ENCODE measurements at places on chromosomes 2 and 18.
A peak's percentile ranks its signal among the peaks of the same experiment; 100 is the strongest.

- no peak for DNase-seq
These were observed 536.3 kb upstream of the TNP1 start for GRCh38 chr2:217396165-217396564.

GRCh38 chr2:65344689-65345088, 87.7 kb downstream of the SPRED2 start:
- no peak for DNase-seq

- no peak for DNase-seq
These were observed 223.1 kb upstream of the FBXO11 start for GRCh38 chr2:48129293-48129950.

DNA sequence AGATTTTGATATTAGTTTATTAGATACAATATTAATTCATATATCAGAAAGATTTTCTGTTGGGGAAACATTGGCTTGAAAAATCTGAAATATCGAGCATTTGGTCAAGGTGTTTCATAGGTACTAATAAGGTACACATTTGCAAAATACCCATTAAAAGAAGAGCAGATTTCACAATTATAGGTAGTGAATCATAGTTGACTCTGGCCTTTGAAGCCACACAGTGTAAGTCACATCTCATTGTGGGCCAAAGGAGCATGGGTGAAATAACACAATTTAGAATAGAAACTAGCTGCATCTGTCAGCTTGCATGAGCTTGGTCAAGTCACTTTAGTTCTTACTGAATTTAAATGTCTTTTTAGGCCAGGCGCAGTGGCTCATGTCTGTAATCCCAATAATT, 4.9 kb downstream of the KDM3A start:
- DNase-seq: no peak

GRCh38 chr2:48910961-48911360, 155.4 kb upstream of the LHCGR start:
- no peak for DNase-seq

- DNase-seq: no peak
These were observed 22.6 kb downstream of the ADD2 start for GRCh38 chr2:70745276-70745825.

GRCh38 chr2:36485521-36485920, 112.4 kb downstream of the FEZ2 start:
- no peak for DNase-seq

- DNase-seq: no peak
These were observed 4.0 kb upstream of the SMYD5 start for GRCh38 chr2:73210019-73210418.

- no peak for DNase-seq
These were observed 107.4 kb downstream of the WDSUB1 start for GRCh38 chr2:159179096-159179495.

GRCh38 chr2:74755386-74755785, 78.5 kb upstream of the HK2 start:
- no peak for DNase-seq

- DNase-seq: no peak
These were observed 392.8 kb downstream of the TNS1 start for GRCh38 chr2:217609952-217610351.

DNA sequence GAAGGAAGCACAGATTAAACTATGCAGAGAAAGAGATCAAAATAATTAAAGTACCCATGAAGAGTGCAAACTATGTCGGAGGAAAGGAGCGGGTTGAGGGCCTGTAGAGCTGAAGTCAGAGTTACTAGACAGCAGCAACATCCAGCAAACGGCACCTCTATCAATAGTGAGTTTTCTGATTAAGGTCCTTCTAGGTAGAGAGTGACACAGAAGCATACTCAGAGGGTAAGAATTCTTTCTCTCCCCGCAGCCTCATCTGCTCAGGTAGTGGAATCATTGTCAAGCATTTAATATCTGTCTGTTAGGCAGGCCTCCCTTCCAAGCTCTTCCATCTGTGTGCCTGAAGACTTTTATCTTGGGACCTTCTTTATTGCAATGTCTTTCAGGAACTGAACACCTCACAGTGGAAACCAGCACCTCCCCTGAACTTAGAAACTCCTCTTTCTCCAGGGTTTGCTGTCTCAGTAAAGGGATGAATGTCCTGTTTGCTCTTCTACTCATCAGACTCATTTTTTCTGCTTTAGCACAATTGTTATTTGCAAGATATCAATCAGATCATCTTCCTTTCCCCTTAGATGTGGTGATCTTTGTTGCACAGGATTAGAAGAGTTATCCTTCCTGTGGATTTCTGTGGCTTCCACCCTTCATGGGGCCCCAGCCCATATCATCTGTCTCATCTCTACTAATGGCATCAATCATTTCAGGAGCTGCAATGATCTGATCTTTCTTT, 28.8 kb downstream of the SP140 start:
- no peak for DNase-seq

DNA sequence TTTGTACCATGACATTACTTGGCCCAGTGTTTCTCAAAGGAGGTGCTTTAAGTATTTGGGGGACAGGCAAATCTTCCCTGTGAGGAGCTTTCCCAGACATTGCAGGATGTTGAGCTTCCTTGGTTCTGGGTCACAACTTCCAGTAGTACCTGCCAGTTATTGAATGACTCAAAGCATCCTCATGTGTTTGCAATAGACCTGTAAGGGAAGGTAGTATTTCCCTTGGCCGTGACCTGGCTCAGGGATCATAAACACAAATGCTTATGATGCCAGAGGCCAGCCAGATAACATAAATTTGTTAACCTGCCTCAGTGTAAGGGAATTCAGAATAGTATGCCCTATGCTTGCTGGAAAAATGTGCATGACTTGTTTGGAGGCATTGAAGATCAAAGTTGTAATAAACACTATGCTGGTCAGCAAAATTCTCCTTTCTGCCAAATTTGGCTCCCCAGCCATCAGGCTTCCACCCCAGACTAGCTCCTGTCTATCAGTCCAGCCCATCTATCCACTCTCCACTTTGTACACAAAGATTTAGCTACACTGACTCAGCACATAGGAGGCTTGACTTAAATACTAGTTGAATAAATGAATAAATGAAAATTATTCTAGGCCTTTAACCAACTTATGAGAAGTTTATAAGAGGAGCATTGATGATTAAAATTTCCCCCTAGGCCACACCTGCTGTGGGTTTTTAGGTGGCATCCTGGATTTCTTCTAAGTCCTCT, 102.0 kb upstream of the EFEMP1 start:
- DNase-seq: no peak

GRCh38 chr18:63514888-63515678, 27.1 kb upstream of the SERPINB12 start:
- DNase-seq: peak; percentile 27

- DNase-seq: peak; percentile 64
These were observed 726.8 kb upstream of the DDX18 start for GRCh38 chr2:117087535-117088291.

GRCh38 chr2:16013359-16013911, 73.1 kb downstream of the MYCN start:
- DNase-seq: no peak

DNA sequence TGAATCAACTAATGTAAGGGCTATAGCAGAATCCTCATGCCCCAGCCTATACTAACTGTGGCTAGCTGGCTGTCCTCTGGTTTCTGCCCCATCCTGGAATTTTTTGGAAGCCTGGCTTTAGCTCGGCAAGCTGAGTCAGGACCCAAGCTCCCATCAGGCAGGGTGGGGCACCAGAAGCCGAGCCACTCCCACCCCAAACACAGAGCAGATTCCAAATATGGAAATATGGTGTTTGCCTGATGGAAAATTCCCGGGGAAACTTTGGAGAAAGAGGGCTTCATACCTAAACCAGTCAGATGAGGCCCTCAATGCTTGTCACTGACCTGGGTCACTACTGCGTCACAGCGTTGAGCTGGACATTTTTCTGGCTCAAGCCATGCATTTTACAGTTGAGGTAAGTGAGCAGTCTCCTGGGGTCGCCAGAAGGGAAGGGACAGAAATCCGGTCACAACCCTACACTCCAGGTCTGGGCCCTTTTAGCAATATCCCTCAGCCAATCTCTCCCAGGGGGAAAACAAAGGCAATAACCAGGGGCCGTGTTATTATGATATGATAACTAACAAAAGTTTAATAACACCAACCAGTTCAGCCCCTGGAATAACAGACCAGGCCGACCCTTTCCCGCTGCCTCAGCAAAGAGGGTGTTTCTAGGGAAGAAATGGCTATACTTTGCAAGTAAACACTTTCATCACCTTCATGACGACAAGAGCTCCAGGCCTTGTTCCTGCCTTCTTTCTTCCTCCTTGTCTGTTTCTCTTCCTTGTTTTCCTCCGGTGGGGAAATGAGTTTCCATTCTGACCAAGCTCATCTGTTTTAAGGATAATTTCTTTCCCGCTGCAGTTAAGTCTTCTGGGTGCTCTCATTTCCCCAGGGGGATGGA, 37.7 kb downstream of the PSD4 start:
- DNase-seq: peak; percentile 47

- DNase-seq: no peak
These were observed 72.0 kb downstream of the POLE4 start for GRCh38 chr2:75030218-75031009.

- peak; percentile 37 for DNase-seq
These were observed 359.2 kb upstream of the ID2 start for GRCh38 chr2:8322634-8323033.

GRCh38 chr2:14804902-14805301, 172.4 kb downstream of the LRATD1 start:
- DNase-seq: no peak

DNA sequence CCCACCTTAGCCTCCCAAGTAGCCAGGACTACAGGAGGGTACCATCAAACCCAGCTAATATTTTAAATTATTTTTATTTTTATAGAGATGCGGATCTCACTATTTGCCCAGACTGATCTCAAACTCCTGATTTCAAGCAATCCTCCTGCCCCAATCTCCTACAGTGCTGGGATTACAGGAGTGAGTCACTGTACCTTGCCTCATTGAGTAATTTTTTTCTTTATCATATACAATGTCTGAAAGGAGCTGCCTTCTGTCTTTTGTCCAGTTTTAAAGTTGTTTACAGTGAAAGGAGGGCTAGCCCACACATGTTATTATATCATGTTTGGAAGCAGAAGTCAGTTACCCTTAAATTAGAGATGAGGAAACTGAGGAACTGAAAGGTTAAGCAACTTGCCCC, 32.5 kb downstream of the PRKRA start:
- DNase-seq: no peak

DNA sequence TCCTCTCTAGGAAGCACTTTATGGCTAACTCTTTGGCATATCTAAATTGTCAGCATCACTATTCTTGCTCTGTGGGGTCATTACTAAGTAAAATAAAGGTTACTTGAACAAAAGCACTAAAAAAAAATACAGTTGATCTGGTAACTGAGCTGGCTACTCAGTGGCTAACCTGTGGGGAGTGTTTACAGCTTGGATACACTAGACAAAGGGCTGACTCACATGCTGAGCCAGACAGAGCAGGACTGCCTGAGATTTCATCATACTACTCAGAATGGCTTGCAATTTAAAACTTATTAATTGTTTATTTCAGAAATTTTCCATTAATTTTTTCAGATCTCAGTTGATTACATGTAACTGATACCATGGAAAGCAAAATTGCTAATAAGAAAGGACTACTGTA, 1690.4 kb upstream of the SLC39A10 start:
- peak; percentile 84 for DNase-seq

- no peak for DNase-seq
These were observed 27.6 kb upstream of the MSH2 start for GRCh38 chr2:47375307-47375706.

DNA sequence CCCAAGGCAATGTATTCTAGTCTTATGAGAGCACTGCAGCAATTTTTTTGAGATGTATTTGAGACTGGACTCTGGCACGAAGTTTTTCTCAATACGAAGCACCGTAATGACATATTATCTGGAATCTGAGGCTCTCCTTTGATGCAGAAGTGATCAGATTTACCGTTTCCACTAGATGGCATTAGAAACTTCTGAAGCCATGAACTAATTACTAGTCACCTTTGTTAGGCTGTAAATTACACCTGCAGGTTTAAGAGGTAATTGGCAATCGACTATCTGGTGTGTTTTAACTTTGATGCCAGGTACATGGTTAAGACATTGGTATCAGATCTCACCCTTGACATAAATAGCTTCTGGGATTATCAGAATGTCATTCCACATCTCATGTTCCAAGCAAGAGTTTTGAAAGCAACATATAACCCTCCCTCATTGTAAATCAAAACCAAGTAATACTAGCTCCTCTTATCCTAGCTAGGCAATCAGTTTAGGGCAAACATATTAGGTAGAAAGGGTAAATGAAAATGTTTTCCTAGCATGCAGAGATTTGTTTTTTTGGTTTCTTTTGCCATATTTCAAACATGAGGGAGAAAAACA, 254.6 kb upstream of the SPRED2 start:
- DNase-seq: peak; percentile 22

DNA sequence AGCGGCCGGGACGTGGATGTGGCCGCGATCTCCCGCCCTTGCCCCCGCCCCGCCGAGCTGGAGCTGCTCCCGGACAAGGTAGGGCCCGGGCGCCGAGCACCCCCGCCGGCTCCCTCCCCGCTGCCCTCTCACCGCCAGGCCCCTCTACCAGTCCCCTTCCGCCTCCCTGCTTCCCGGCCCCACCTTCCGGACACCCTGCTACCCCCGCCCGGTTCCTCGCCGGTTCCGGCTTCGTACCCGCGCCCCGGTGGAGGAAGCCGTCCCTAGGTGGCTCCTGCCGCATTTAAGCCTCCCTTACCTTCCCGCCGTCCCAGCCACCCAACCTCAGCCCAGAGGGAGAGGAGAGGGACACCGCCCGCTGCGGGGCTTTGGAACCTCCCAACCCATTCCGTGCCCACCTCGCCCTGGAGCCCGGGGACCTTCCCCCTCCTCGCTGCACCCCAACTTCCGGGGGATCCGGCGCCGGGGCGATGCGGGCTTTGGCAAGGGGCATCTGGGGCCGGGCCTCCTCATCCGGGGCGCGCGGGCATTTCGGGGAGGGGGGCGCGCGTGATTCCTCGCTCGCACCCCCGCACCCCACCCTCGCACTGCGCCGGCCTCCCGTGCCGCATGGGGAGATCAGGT, 475 bp downstream of the B3GNT2 start:
- peak; percentile 73 for DNase-seq

DNA sequence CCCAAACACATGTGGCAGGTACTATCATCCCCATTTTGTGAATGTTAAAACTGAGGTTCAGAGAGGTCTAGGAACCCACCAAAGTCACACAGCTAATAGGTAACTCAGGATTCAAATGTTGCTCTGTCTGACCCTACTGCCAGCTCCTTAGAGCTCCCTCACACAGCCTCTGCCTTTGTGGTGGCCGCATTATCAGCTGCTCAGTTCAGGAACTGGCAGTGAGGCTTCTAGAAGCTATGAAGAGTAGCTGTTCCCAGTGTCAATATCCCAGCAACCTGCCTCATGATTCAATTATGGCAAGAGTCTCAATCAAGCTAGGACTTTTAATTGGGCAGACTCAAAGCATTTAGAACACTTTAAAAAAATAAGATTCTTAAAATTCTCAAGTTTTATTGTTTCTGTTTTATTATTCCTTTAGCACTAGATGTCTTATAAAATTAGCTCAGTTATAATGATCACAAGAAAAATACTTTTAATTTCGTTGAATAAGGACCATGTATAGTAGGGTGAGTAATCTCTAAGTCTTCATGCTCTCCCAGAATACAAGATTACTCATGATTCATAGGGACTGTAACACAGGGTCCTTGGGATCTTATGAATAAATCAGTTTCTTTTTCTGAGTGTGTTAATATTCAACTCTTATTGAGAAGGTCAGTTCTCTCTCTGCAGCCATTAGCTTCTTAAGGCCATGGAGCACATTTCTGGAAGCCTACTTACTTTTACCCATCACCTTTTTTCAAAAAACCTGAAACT, 342.7 kb downstream of the RND3 start:
- DNase-seq: no peak
